ENCODE measurements at places on chromosomes 7 and 10.

DNA sequence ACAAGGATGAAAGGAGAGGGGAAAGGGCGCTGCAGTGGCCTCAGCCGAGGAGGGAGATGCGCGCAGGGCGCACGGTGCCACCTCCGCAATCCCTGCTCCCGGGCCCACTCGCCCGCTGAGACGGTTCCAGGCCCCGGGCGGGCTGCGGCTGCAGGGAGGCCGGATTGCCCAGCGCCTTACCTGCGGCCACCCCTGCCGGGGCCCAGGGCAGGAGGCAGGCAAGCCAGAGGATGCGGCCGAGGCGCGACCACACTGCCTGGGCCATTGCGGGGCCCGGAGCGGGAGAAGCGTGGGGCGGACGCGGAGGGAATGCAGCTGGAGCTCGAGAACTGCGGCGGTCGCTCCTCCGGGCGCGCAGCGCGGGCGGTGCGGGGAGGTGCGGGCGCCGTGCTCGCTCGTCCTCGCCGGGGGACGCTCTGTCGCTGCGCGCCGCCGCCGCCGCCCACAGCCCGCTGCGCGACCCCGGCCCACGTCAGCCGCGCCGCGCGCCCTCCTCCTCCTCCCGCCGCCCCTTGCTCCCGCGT is at the start of gene TMEM130:
Gene TMEM130 (minus strand): TSS at position 418 of the 524 bp plus-strand sequence. CDS start 153 bp downstream, at position 265.
- no peak for DNase-seq

- DNase-seq: peak; percentile 79
These were observed 6.3 kb downstream of the NAT16 start for GRCh38 chr7:101173752-101174244.

DNA sequence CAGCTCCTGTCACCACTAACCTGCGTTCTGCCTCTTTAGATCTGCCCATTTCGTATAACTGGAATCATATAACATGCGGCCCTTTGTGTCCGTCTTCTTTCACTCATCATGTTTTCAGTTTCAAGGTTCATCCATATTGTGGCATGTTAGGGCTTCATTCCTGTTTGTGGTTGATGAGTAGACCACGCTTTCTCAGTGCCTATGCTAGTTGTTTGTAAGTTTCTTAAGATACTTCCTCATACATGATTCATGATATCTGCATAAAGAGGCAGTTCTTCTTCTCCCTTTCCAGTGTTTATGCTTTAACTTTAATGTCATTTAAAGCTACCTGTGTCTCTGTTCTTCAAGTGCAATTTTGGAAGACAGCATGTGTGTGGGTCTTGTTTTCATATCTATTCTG is 79.5 kb upstream of the FAM20C start:
- no peak for DNase-seq

GRCh38 chr10:54983255-54983654 is 182.2 kb upstream of the PCDH15 start:
- DNase-seq: no peak

GRCh38 chr10:50379616-50380015 is 128.3 kb upstream of the ASAH2 start:
- no peak for DNase-seq

DNA sequence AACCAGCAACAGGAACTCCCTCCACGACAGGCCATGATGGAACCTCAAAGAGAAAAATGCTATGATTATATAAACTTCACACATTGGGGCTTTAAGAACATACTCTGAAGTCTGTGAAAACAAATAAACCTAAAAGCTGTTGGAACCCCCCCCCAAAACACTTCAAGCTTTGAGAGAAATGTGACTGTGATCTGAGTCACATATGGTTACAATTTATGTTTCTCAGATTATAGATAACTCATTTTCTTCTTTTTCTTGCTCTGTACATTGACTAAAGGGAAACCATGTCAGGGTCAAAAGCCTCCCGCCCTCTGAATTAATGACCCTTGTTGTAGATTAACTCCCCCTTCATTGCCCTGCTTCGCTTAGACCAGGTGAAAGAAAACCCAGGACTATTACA is 15.8 kb downstream of the VOPP1 start:
- no peak for DNase-seq

DNA sequence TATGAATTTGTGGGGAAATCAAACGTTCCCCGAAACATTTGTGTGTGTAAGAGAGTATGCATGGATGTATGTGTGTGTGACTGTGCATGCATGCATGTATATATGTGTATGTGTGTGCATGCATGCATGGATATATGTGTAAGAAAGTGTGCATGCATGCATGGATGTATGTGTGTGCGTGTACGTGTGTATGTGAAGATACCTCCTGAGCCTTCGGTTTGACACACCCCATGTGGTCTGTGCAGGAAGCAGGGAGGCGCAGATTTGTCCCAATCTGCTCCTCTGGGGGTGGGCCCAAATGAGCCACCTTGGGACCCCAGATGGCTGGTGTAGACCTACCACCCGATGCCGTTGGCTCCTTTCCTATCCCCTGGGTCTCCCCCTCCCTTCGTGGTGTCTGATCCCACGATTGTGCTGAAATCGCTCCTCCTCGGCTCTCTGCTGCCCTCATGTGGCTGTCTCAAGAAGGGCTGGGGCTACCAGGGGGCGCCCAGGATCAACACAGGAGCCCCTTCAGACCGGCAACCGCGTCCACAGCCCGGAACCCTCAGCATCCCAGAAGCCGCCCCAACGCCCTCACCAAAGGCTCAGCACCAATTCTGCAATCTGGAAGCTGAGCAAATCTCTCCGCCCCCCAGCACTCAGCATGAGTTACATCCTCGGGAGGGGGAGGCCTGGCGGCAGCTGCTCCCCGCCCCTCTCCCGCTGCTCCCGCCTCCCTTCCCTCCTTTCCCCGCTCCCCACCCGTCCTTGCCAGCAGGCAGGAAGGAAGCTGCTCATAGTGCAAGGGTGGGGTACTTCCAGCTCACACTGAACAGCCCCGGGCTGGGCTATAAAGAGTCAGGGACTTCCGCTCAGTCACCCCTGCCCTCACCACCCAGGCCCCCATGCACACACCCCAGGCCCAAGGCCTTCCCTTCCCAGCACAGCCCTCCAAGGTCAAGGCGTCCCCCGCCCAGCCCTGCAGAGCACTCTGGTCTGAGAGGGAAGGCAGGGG is 2.3 kb upstream of the NOS3 start:
- DNase-seq: peak; percentile 81

DNA sequence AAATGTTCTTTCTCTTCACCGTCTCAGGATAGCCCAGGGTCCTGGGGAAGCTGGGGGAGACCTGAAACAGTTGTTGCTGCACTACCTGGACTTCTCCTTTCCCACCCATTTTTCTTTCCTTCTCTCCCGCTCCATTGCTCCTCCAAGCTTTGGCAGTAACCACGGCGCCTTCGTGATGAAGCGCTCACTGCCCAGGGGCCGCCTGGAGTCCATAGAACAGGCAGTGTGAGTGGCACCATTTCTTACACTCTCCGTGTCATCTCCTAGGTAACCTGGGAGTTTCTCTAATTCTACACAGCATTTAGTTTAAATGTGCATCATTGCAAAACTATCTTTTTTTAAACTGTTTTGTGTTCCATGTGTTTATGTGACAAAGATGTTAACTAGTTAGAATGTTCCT is 40.3 kb upstream of the BHLHA15 start:
- no peak for DNase-seq

DNA sequence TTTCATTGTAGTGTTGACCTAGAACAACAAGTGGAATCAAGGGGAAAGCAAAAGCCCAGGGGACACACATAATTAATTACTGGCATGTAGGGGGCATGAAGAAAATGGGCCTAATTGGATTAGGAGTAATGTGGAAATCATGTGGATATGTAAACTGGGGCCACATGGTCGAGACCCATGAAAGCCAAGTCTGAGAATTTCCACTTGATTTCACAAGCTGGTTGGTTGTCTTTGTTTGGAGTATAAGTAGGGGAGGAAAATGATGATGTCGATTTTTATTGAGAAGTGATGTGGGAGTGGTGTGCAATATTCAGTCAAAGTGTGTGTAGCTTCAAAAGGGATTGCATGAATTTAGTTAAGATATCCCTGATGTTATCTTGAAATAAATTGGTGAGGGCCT is 131.8 kb downstream of the LRRC4 start:
- no peak for DNase-seq

DNA sequence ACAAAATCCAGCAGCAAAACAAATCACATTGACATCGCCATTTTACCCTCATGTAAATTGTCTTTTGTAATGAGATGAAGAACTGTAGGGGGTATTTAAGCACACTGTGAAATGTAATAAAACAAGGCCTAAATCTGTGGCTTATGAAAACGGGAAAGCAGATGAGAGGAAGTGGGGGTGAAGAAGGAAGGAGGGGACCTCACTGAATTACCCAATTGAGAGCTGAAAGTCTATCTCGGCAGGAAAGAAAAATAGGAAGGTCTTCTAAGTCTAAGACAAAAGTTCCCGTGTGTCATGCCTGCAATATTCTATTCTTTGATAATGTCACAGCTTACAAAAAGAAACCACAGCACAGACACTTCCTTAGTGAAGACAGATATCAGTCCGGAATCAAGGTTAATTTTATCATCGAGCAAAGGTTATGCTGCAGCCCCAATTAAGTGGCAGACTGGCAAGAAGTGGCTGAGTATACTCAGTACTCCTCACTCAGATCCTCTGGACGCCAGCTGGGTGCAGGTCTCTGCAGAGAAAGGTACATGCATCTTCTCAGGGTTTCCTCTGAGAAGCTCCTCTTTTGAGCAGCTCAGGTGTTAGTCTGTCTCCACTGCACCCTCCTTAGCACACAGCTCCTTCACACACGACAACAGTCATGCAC is 239.7 kb downstream of the FANK1 start:
- DNase-seq: no peak

- DNase-seq: no peak
These were observed 194.8 kb upstream of the ZNF32 start for GRCh38 chr10:43843321-43844101.

GRCh38 chr7:70588191-70588921 is 543.6 kb upstream of the GALNT17 start:
- no peak for DNase-seq

GRCh38 chr7:134948736-134949135 is 37.6 kb upstream of the AGBL3 start:
- no peak for DNase-seq

- DNase-seq: no peak
These were observed 164.7 kb downstream of the C1GALT1 start for GRCh38 chr7:7347045-7347444.

GRCh38 chr7:75928568-75928914 is 13.6 kb downstream of the POR start:
- peak; percentile 54 for DNase-seq

- no peak for DNase-seq
These were observed 758.3 kb upstream of the COBL start for GRCh38 chr7:52074912-52075311.

DNA sequence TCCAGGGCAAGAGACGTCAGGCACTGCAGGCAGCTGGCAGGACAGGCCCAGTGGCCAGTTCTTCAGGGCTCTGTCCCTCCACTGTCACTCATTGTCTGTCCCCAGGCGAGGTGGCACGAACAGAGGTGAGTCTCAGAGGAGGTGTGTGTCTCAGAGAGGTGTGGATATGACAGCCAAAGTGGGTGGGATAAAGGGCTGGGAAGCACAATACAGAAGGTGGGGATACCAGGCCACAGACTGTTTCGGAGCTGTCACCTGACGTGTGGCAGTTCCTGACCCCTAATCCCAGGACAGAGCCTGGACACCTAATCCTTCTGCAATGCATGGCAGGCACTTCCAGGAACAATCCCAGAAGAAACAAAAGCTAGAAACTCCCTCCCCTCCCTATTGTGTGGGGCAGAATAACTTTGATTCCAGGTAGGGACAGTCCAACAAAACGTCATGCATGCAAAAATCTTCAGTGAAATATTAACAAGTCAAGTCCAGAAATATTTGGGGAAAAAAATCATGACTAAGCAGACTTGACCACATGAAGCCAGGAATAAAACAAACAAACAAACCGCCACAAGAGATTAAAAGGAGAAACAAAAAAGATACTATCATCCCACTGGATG is 11.6 kb downstream of the KLRG2 start:
- no peak for DNase-seq

DNA sequence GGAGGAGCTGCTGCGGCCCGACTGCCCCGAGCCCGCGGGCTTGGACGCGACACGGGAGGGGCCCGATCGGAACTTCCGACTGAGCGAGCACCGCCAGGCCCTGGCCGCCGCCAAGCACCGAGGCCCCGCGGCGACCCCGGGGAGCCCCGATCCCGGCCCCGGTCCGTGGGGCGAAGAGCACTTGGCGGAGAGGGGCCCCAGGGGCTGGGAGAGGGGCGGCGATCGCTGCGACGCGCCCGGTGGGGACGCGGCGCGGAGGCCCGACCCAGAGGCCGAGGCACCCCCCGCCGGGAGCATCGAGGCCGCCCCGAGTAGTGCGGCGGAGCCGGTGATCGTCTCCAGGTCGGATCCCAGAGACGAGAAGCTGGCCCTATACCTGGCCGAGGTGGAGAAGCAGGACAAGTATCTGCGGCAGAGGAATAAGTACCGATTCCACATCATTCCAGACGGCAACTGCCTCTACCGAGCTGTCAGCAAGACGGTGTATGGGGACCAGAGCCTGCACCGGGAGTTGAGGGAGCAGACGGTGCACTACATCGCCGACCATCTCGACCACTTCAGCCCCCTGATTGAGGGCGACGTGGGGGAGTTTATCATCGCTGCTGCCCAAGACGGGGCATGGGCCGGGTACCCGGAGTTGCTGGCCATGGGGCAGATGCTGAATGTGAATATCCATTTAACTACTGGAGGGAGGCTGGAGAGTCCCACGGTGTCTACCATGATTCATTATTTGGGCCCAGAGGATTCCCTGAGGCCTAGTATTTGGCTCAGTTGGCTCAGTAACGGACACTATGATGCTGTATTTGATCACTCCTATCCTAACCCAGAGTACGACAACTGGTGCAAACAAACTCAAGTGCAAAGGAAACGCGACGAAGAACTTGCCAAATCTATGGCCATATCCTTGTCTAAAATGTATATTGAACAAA is 1.4 kb downstream of the OTUD1 start:
- DNase-seq: peak; percentile 44

DNA sequence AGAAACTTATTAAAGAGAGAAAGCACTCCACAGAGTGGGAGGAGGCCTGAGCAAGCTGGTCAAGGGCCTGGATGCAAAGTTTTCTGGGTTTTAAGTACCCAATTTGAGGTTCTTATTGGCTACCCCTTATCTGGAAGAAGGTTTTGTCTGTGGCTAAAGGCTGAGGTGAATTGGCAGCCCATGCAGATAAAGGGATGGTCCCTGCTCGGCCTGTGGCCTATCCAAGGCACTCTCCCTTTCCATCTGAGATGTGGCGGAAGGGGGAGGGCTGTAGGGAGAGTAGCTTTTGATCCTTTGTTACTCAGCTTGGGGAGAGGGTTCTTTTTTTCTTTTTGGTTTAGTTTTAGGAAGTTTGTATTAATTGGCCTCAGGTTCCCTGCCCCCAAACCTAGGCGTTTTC is 465.1 kb downstream of the ATRNL1 start:
- DNase-seq: no peak

GRCh38 chr7:4606797-4607196 is 75.3 kb upstream of the FOXK1 start:
- DNase-seq: no peak

DNA sequence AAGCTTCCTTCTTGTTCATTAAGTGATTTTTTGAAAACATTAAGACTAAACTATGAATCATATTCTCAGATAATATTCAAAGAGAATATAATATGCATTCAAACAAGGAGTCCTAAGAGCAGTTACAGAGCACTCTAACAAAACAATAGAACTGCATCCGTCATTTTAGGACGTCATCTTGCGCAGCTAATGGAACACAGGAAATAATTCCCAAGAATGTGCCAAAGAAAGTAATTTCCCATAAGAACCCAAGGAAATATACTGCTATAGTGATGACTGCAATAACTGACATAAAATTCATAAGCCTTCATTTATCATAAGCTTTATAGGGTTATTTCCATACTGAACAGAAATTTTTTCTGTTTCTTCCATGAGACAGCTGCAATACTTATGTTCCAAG is 28.3 kb upstream of the CASD1 start:
- no peak for DNase-seq

- no peak for DNase-seq
These were observed 33.9 kb upstream of the PROSER2 start for GRCh38 chr10:11789306-11789705.

All from activated naive CD4-positive, alpha-beta T cell treated with anti-CD3 and anti-CD28 coated beads, Interleukin-2, amount 10 ng/mL, durations not matched to agents 7 days and 5 days (primary cell).